Mononuclear cell (primary cell): ENCODE measurements at places on chromosomes 2 and 18. TPM values are rescaled to one million over a fixed set of nuclear protein-coding genes. Genes with fewer than 3 reads are reported as not detected.

GULP1 gene
- total RNA-seq: under 0.01 TPM

RNF125 gene
- total RNA-seq: 57.0 TPM

C2orf66 gene
- total RNA-seq: not detected

TUBA4B gene
- not detected for total RNA-seq

SMYD5 gene
- total RNA-seq: 29.8 TPM

NYAP2 gene
- 0.10 TPM for total RNA-seq

MGAT5 gene
- total RNA-seq: 41.3 TPM

ZSWIM2 gene
- total RNA-seq: not detected

CHST10 gene
- total RNA-seq: 6.0 TPM

SERPINB11 gene
- not detected for total RNA-seq

LRRTM1 gene
- not detected for total RNA-seq

COL6A3 gene
- 0.52 TPM for total RNA-seq

MOGAT1 gene
- total RNA-seq: not detected

MLPH gene
- not detected for total RNA-seq

MGAT4A gene
- total RNA-seq: 207 TPM

ALPP gene
- total RNA-seq: not detected

RESP18 gene
- not detected for total RNA-seq

EN1 gene
- total RNA-seq: not detected

SCG2 gene
- 0.42 TPM for total RNA-seq

STAT4 gene
- total RNA-seq: 163 TPM

RAB6D gene
- not detected for total RNA-seq

AQP4 gene
- not detected for total RNA-seq

RIT2 gene
- total RNA-seq: not detected

ANKRD30BL gene
- total RNA-seq: not detected
